ENCODE measurements at places on chromosomes 12 and 14.

DNA sequence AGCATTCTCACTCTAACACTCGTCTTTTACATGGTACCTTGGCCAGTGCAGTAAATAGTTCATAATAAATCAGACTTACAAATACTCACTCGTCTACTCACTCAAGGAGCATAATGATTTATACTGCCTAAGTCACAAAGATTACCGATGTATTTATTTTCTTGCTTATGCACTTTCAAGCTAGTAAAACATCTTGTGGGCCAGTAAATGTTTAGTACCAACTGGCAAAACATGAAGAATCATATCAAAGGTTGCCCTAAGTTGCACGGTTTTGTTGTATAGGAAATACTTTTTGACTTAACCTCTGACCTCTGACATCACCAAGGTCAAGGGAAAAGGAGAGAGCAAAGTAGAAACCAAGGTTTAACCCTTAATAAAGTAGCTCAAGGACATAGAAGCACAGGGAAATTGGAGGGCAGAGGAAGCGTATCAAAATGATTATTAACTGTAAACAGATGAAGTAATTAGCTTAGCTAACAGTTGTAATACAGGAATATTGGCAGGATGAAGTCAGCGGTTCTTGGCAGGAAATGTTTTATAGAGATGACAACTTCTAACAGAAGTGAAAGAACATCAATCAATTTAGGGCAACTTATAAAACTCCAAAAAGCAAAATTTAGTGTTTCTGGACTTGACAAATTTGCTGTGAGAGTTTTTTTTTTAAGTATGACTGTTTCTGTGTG is 131.9 kb downstream of the HMGA2 start:
- DNase-seq = no peak

- DNase-seq = no peak
Observed at GRCh38 chr12:125104982-125105381, 39.7 kb downstream of the AACS start.

DNA sequence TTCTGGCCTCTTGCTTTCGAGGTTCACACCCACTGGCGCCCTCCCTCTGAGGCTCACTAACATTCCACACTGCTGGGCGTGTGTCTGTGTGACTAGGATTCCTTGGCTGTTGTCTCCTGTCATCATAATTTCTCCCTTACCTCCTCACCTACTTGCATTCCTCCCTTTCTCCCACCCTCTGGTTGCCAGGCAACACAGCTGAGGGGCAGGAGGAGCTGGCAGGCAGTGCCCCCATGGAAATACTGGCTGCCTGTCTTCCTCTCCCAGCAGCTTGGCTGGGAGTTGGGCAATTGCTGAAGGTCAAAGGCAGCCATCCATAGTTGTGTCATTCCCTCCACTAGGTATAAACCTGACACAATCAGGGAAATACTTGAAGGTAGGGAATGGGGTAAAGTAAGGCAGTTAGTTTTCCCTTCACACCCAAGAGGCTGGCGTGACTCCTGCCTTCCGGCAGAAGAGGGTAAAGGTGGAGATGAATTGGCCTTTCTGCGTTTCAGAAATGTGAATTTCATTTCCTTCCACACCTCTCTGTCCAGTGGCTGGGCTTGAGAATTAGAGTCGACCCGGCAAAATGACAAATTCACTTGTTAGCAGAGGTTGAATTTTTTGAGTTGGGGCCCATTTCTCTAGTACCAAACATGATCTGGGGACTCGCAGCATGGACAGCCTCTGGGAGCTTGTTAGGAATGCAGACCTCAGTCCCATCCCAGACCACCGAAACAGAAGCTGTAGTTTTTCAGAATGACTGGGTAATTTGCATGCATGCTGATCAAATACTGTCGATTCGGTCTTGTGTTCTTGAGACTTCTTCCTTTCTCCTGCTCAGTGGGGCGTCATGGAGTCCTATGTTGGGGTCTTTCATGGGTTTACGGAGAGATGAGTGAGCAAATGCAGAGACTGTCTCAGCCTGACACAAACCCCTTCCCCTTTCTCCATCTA is 24.3 kb upstream of the EMP1 start:
- DNase-seq = peak; percentile 94

GRCh38 chr12:52226446-52226845 is 6.6 kb upstream of the KRT7 start:
- no peak for DNase-seq

DNA sequence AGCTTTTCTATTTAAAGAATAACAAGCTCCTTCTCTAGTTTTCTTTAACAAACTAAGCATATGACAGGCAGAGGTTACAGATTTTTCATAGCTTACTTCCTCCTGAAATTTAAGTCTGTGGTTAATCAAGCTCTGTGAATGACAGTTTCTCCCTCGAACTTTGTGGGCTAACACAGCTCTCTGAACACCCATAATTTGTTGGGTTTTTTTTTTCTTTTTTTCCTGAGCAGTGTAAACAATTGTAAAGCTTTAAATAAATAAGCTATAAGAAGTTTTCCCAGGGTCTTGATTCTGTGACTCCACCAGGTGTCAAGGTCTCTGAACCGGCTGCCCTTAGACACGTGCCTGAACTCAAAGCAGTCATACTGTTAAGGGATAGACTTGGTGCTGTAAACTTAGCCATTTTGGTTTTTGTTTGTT is 128.1 kb upstream of the AMIGO2 start:
- DNase-seq = peak; percentile 36

DNA sequence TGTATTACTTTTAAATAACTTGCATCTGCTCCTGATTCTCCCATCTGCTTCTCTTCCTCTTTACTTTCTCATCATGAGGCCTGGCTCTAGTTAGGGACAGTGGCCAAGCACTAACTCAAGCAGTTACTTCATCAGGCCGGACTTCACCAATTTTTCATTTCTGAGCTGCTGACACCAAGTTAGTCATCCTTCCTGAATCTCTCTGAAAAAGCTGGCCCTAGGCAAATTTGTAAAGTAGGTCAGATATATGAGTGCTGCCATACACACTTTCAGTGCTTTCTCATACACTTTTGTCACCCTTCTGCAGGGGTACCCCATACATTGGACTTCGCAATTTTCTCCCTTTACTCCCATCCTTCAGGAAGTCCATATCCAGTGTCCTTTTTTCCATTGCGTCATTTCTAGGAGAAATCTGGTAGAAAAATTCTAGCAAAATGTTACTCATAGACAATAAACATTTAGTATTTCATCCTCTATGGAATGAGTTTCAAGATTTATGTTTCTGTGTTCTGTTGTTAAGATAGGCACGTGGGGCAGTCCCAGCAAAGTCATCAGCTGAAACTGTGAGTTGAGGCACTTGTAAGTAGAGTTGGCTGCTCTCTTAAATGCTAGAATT is 276.8 kb upstream of the TMPO start:
- no peak for DNase-seq

DNA sequence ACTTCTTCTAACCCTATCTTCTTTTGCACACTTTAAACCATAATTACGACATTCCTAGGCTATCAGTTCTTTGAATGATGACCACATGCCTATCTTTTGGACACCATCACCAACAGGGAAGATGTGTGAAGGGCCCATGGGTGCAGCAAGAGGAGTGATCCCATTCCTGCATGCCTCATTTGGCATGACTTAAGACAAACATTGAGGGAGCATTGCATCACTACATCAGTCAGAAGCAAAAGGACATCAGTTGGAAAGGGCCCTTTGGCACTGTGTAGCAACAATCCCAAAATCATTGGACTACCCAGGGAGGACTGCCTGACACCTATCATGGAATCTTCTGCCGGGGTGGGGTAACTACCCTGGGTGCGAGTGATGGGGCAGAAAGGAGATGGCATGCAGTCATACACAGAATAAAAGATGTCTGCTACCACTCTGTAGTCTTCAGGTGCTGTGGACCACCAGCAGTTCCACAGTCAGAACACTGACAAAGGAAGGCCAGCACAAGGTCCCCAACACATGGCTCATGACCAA is 10.7 kb upstream of the TMBIM6 start:
- DNase-seq = peak; percentile 4

GRCh38 chr12:112716099-112717093 is 75.2 kb upstream of the RPH3A start:
- DNase-seq = peak; percentile 10

DNA sequence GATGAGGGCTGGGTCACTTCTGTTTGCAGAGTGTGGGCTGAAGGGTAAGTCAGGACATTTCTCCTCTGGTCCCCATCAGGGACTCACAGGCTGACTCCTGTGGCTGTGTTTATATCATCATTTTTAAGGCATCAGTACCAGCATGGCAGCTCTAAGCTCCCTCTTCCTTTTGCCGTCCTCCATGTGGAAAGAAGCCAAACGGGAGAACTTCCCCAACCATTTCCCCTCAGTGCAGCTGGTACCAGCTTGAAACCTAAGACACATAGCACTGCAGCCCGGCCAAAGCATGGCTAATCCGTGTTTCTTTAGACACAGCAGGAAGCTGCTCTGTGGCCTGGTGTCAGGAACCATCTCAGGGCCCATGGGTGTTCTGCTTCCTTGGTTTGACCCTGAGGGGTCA is 31.9 kb upstream of the ATP2A2 start:
- no peak for DNase-seq

- no peak for DNase-seq
Observed at GRCh38 chr14:103738701-103739451, 23.3 kb downstream of the ZFYVE21 start.

Measured in Caki2 (cell line).